Cerebellar nuclear complex (tissue), 1 donor: ENCODE measurements at places on chromosomes 12 and 14.

GRCh38 chr14:70416725-70417349 is at the start of gene SYNJ2BP:
Gene SYNJ2BP, minus strand, starts transcription at chr14:70417090. Its CDS starts 127 bp downstream, at chr14:70416963.
- peak; percentile 59 for DNase-seq

- DNase-seq: no peak
Observed at GRCh38 chr14:97592341-97592980, 795.3 kb downstream of the VRK1 start.

DNA sequence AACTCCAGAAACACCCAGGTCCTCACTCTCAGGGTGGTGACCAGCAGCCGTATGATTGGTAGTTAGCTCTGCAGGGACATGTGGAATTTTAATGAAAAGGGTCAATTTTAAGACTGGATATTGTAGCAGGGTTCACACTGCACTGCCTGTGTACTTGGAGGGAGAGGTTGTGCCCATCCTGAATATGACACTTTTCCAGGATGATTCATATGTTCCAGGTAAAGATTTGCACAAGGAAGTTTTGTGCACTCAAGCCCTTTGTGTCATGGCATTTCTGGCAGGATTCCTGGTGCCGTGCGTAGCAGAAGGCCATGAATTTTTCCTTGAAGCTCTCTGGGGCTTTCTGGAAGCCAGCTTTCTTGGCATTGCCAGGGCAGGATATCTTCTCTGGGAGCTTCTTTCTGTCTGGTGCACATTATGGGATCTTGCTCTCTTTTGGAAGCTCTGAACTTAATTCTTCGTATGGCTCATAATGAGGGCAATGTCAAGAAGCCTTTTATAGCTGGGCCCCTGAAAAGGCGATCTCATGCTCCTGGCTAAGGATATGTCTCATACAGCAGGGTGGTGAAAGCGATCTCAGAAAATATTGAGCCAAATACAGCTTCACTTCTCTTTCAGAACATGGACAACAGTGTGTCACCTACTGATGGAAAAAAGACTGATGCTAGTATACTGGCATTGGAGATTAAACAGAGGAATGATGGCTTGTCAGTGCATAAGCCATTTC is 1133.9 kb downstream of the AACS start:
- DNase-seq: no peak

DNA sequence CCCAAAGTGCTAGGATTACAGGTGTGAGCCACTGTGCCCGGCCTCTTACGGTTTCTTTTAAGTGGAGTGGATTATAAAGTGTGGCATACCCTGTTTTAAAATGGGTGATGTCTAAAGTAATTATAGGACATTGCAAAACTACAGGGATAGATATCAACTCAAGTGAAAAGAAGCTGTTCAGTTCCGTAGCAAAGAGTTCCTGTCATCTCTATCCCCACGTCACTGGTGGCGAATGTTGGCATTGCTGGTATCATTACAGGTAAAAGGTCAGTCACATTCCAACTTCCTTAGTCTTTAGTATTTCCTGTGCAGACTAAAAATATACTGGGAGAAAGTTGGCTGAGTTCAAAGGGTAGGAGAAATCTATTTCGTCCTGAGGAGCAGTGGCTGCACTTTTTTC is 95.6 kb upstream of the SLC38A2 start:
- no peak for DNase-seq

DNA sequence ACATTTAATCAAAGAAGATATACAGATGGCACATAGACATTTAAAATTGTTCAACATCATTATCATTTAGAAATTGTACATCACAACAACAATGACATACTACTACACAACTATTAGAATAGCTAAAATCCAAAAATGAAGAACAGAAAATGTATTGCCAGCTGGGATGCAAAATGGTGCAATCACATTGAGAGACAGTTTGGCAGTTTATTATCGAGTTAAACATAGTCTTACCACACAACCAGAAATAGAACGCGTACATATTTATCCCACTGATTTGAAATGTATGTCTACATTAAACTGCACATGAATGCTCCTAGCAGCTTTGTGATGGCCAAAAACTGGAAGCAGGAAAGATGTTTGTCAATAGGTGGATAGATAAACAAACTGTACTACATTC is 791.5 kb upstream of the MGAT4C start:
- DNase-seq: no peak

DNA sequence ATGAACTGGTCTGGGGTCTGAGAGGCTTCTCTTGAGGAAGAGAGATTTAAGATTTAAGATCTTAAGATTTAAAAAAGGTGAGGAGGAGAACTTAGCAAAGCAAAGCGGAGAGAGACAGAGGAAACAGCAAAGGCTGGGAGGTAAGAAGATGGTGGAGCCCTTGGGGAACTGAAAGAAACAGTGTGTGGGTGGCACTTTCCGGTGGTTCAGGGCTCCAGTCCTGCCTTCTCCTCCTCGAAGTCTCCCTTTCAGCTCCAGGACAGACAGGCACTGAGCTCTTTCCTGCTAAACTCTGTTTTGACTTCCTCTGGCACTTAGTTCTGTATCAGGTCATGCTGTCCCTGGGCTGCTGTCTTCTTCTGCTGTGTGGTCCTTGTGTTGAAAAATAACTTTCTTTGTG is 298.7 kb upstream of the SRRM4 start:
- no peak for DNase-seq

DNA sequence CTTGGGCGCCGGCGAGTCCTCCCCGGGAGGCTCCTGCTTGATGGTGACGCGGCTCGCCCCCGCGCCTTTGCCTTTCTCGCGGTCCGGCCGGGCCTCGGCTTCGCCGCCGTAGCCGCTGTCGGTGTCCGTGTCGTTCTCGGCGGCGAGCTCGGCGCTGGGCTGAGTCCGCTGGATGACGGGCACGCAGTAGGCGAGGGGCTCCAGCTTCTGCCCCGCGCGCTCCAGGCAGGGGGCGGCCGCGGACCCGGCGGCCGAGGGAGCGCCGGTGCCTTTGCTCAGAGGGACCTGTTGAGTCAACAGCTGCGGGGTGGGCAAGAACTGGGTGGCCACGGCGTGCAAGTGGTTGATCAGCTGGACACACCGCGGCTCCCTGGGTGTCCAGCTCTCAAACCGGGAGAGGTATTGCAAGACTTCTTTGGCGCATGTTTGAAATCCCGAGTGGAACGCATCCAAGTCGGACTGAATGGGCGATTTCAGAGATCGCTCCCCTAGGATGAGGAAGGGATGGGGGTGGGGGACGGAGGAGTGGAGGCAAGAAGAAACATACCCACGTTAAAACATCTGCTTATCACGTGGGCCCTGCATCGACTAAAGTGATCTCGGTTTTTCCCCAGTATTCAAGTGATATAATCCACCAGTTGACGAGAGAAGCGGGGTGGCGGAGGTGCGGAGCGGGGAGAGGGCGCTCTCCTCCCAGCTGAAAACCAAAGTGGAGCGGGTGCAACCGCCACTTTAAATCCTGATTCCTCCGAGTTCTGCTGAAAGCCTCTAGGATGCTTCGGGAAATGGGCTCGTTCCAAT is 2.0 kb downstream of the BHLHE41 start:
- DNase-seq: no peak

- no peak for DNase-seq
Observed at GRCh38 chr12:68537571-68537970, 73.1 kb upstream of the RAP1B start.

- DNase-seq: no peak
Observed at GRCh38 chr12:82690006-82690405, 3.3 kb downstream of the TMTC2 start.

DNA sequence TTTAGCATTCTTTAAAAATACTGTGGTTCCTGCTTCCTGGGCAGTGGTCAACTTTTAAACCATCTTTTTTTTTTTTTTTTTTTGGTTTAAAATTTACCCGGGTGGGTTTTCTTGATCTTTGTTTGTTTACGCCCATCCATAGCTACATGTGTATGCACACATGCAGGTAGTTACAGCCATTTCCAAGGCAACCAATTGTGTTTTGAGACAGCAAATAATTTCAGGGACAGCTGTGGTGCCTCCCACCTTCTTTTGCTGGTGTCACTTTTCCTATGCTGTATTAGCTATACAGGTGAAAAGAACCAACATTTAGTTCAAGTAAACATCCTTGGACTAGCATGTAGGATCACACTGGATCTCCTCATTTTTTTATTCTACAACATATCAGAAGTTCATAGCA is 52.0 kb upstream of the PSMA6 start:
- no peak for DNase-seq

- DNase-seq: no peak
Observed at GRCh38 chr14:90398315-90398839, 1.5 kb downstream of the CALM1 start.

- DNase-seq: no peak
Observed at GRCh38 chr14:23933108-23933741, 20.3 kb upstream of the DHRS4 start.

DNA sequence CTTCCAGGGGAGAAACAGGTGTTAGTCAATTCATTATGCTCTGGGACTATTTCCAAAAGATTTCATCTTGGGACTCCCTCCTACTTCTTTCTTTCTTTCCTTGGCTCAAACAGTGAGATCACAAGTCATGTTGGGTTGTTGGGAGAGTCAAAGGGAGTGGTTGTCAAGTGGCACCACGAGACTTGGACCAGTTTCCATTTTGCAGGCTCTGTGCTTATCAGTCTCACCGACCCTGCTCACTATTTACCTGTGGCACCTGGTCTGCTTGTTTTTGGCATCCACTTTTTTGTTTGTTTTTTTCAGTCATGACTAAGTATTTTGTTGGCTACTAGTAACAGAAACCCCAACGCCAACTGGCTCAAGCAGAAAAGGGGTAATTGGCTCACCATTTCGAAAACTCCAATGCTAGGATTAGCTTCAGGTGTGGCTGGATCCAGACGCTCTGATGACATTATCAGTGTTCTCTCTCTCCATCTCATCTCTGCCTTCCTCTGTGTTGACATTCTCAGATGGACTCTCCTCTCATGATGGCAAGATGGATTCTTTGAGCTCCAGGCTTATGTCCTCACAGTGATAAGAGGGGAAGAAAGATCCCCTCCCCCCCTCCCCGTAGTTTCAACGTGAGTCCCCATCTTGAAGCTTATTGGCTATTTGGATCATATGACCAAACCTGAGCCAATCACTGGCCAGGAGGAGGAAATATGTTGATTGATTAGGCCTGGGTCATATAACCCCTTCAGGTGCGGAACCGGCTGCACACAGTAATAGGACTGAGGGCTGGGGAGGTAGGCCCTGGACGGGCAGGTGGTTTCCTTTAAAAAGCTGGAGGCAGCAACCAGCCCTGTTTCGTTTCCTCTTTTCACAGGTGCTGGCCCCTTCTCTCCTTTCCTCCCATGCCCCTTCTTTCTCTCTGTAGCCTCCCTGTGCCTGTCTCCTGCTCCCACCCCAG is 84.2 kb downstream of the AACS start:
- DNase-seq: no peak

DNA sequence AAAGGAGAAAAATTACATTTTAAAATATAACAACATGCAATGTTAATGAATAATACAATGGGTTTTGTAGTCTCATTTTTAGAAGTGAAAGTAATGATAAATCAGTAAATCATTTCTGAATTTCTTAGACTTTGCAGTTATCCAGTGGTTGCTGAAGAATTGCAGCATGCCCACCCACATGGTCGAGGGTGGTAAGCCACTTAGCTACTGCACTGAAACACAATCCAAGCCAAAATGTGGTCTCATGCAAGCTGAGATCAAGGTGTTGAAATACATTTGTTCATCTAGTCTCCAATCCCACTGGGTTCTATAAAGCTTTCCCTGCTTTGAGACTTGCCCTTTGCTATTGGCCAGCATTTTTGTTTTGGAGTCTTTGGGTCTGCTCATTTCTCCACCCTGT is 247.9 kb downstream of the NELL2 start:
- no peak for DNase-seq

GRCh38 chr12:120497524-120498150 is 1.7 kb downstream of the DYNLL1 start:
- DNase-seq: no peak

- no peak for DNase-seq
Observed at GRCh38 chr14:25222256-25222655, 172.3 kb upstream of the STXBP6 start.
